ENCODE measurements at places on chromosomes 5 and 9. TPM values are rescaled to one million over a fixed set of nuclear protein-coding genes. Genes with fewer than 3 reads are reported as not detected.
A peak's percentile ranks its signal among the peaks of the same experiment; 100 is the strongest.

Gene PCDHAC2
- 24.2 TPM for total RNA-seq

Gene KCNN2
- total RNA-seq = 8.2 TPM

GRCh38 chr5:134464988-134465815 lies 53.5 kb upstream of the CDKN2AIPNL start:
- no peak for DNase-seq

DNA sequence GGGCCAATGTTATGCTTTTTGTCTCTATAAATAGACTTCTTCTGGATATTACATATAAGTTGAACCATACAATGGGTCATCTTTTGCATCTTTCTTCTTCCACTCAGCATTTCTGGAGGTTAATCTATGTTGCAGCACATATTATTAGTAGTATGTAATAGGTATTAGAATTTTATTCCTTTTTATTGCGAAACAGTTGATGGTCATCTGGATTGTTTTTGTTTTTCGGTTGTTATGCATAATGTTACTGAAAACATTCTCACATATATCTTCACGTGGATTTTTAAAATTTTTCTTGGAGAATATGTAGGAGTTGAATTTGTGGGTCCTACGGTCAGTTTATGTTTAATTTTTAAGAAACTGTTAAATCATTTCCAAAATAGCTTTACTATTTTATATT lies 466.8 kb downstream of the SLCO4C1 start:
- no peak for DNase-seq

DNA sequence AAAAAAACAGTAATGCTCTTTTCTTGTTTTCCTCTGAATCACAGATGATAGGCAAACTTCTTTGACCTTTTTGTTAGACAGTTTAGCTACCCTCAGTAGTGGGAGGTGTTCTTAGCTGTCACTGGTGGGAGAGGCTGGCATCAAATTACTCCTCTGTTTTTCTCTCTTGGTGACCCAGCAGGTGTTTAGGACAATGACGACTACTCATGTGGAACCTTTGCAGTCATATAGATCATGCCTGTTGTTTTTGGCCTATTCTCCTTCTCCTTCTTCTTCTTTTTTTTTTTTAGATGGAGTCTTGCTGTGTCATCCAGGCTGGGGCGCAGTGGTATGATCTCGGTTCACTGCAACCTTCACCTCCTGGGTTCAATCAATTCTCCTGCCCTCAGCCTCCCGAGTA lies 15.4 kb upstream of the NPR2 start:
- DNase-seq = no peak

GRCh38 chr5:9339206-9339818 lies 206.6 kb downstream of the SEMA5A start:
- peak; percentile 24 for DNase-seq

- no peak for DNase-seq
Observed at GRCh38 chr9:92820964-92821363, 56.3 kb upstream of the BICD2 start.

DNA sequence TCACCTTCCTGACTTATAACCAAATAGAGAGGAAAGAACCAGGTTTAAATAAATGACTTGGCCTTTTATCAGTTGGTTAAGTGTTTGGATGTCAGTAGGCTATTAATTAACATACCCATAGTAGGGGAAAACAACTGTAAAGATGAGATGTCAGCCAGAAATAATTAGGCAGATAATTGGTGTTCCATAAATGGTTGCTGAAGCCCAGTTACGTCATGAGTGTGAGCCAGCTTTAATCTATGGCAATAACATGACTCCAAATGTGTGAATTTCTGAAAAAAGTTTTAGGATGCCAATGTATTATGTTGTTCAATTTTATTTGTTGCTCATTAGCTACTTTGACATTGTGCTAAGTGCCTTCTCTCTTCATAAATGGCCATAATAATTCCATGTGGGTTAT lies 180.5 kb downstream of the FBXL7 start:
- no peak for DNase-seq

- no peak for DNase-seq
Observed at GRCh38 chr5:14097998-14098471, 45.1 kb upstream of the TRIO start.
